ENCODE measurements at places on chromosomes 11 and 22.
A peak's percentile ranks its signal among the peaks of the same experiment; 100 is the strongest.

- peak; percentile 66 for DNase-seq
Measured at GRCh38 chr11:126989942-126990715, 10.4 kb downstream of the KIRREL3 start.

DNA sequence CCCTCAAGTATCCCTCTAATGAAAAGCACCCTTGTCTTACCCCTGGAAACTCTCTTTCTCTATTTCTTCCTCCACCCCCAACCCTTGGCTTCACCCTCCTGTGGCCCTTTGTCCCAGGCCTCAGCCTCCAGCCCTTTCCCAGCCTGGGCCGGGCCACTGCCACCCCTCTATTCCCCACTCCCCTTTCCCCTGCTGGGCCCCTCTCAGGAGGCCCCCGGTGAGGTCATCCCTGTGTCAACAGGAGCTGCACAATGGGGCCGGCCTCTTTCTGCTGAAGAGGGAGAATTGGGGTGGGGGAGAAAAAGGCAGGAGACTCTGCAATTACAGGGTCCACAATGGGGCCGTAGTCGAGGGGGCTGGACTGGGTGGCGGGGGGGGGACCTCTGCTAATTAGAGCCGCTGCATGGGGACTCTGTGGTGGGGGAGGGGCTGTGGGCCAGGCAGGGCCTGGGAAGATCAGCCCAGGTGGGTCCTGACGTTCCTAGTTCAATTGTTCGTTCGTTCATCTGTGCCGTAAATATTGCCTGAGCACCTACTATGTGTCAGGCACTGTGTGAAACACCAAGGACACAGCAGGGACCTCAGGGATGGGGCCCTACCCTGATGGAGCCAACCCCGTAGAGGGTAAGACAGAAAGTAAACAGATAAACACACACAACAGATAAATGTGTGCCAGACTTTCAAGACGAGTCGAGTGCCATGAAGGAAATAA, 18.5 kb upstream of the MPPED1 start:
- DNase-seq = no peak

- DNase-seq = no peak
Measured at GRCh38 chr11:132925825-132926469, 606.4 kb downstream of the OPCML start.

- peak; percentile 47 for DNase-seq
Measured at GRCh38 chr22:40040927-40041326, 46.2 kb downstream of the FAM83F start.

DNA sequence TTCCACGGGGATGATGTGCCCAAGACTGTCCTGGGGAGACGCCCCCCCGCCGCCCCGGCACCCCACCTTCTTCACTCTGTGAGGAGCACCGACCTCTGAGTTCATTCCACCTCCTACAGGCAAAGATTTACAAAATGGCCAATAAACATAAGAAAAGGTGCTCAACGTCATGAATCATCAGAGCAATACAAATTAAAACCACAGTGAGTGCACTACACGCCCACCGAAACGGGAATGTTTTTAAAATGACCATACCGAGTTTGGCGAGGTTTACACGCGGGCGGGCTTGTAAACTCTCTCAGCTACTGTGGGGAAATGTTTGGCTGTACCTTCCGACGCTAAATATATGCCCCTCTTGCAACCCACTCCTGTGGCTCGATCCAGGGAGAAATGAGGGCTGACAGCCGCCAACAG, 7.9 kb downstream of the NPTXR start:
- DNase-seq = no peak

DNA sequence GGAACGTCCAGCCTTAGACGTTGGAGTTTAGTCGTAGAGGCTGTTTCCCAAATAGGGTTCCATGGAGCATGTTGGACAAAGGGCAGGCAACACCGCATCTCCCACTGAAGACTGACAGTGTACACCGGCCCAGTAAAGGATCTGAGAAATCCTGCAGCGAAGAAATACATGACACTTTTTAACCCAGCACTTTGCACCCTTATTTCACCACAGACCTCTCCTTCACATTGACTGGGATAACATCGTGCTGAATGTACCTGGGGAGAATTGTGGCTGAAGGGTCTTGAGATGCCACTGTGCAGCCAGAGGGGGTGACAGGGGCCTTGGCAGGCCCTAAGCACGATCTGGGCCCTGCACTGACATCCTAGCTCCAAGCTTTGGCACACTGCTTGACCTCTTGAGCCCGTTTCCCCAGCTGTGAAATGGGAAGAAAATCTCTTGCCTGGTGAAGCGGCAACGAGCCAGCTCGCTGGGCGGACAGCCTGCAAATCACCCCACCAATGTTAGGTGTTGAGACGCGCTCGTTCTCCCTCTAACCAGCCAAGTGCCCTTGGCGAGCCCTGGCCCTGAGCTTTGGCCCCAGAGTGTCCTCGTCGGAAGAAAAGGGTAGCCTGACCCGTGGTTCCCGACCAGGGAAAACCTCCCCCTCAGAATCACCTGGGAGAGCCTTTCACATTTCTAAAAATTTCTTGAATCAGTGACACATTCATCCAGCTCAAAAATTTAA, 13.4 kb downstream of the CD5 start:
- DNase-seq = no peak

- DNase-seq = no peak
Measured at GRCh38 chr22:22380098-22381030, 128.2 kb downstream of the ZNF280B start.

GRCh38 chr11:118443590-118444218, 7.4 kb downstream of the KMT2A start:
- no peak for DNase-seq

DNA sequence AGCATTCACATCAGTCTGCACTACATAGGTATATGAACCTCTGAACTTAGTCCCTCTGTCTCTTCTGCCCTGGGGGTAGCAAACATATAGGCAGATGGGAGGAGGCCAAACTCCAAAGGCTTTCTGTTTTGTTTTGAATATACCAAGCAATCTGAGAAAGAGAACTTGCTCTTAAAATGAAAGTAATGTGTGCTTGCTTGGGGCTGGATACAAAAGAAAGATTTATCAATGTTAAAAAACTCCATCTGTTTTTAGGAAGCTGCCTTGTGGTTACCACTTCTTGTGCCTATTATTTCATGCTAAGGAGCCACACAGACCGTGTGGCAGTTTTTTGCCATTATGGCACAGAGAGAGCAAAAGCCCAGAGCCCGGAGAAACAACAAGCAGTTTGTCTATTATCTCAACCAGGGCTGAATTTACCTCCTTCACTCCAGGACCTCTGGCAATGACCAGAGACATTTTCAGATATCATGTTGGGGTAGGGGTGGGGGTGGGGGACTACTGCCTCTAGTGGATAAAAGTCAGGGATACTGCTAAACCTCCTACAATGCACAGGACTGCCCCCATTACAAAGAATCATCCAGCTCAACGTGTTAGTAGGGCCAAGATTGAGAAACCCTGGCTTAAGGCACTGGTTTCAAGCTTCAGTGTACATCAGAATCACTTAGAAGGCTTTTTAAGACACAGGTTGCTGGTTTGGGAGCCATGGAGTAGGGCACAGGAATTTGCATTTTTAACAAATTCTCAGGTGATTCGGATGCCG, 124.2 kb downstream of the APIP start:
- DNase-seq = no peak

Measured in brain microvascular endothelial cell (primary cell).